ENCODE measurements at places on chromosomes 7 and 10. TPM values are rescaled to one million over a fixed set of nuclear protein-coding genes. Genes with fewer than 3 reads are reported as not detected.

- no peak for DNase-seq
Observed at GRCh38 chr7:75967487-75967997, 26.9 kb downstream of the TMEM120A start.

DNA sequence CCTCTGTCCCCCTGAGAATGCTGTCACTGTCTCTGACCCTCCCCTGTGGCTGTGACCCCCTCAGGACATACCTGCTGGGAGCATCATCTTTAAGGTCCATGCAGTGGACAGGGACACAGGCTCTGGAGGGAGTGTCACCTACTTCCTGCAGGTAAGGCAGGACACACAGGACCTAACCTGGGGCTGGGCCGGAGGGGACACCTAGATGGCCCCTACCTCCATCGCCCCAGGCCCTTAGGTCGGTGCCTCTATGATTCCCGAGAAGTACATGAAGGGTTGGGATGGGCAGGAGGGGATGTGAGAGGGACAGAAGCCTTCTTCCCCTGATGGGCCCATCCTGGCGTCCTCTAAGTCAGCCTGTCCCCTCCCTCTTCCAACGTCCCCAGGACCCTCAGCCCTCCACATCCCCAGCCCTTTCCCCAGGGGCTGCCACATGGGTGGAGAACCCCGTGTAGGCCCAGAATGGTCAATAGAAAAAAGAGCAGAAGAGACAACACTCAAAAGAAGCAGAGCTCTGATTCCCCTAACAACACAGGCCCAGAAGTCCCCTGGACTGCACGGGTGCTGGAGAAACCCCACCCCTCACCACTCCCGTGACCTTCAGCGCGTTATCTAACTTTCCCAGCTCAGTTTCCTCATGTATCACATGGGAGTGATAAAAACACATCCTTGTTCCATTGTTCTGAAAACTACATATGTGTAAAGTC, 6.4 kb downstream of the CDHR1 start:
- no peak for DNase-seq

GRCh38 chr7:42085531-42085930, 151.5 kb downstream of the GLI3 start:
- no peak for DNase-seq

The NKX6-2 gene
- 0.80 TPM for polyA plus RNA-seq

The LIPF gene
- polyA plus RNA-seq = not detected

The SRGN gene
- 118 TPM for polyA plus RNA-seq

Measured in naive thymus-derived CD4-positive, alpha-beta T cell (primary cell).